ENCODE measurements at places on chromosomes 7 and 10.
A peak's percentile ranks its signal among the peaks of the same experiment; 100 is the strongest.

- DNase-seq, result no peak
Measured at GRCh38 chr10:123459371-123460091, 206.6 kb upstream of the GPR26 start.

GRCh38 chr7:114799628-114800028 lies 122.3 kb upstream of the MDFIC start:
- DNase-seq, result no peak

GRCh38 chr7:18663321-18663720 lies 167.8 kb downstream of the HDAC9 start:
- no peak for DNase-seq

GRCh38 chr10:129552119-129552518 lies 85.1 kb downstream of the MGMT start:
- DNase-seq, result no peak

GRCh38 chr7:74194686-74195085 lies 15.1 kb upstream of the LAT2 start:
- DNase-seq, result no peak

DNA sequence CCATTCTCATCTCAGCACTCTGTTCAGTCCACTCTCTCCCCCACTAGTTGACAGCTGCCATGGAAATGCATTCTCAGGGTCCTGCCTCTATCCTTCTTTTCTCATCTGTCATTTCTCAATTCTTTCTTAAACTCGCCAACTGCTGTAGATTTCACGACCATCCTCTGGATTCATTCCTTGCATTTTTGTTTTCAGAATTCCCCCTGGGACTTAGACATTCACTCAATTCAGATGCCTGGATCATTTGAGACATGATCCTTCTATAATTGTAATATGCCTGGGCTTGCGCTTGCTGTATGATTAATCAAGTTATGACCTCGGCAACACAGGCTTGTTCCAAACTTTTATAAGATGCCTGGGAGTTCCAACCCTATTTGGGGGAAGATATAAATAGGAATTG lies 104.5 kb downstream of the RAB11FIP2 start:
- peak; percentile 65 for DNase-seq

DNA sequence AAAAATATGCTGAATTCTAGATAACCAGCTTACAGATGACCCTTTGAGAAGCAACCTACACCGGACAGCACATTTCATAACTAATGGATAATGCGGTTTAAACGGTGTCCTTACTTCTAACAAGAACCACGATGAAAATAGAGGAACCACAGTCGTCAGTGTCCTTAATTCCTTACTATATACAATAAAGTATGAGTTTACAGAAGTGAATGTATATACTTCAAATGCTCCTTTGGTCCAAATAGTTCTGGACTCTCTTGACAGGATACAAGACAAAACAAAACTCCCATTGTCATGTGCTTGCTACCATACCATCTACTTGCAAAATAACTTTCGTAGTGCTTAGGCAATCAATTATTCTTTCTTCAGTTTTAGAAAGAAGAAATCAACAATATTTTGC lies 2.4 kb downstream of the NAMPT start:
- no peak for DNase-seq

GRCh38 chr7:157474685-157475084 lies 137.9 kb downstream of the DNAJB6 start:
- no peak for DNase-seq

DNA sequence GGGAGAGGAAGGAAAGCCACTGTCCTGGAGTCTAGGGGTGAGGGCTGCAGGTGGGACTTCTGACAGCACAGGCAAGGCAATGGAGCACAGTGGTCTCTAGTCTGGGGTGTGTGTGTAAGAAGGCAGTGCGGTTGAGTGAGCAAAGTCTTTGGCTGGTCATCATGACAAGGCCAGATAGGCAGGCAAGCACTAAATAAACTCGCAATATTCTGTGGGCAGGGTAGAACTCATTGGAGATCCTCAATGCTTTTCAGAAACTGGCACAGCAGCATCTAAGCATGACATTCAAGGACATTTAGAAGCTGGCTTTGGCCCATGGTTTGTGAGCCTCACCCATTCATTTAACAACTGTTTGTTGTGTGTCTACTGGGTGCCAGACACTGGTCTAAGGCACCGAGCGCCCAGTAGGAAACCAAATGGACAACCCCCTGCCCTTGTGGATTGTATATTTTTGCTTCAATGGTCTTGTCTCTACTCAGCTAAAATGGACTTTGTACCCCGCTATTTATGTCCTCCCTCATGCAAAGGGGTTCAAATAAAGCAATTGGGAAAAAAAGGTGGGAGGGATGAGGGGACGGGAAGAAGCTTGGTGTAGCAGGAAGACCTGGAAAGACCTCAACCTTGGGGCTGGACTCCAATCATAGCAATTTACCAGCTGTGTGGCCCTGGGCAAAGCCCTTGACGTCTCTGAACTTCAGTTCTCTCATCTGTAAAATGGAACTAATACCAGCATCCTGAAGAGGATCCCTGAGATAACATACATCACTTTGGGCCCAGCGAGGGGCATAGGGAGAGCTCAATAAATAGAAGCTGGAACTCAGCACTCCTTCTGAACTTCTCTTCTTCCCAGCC lies 116.0 kb downstream of the NEURL1 start:
- DNase-seq, result no peak

Measured in fibroblast of skin of right quadriceps (primary cell).